Right cardiac atrium (tissue), 5 donors: ENCODE measurements at places on chromosomes 5 and 9. TPM values are rescaled to one million over a fixed set of nuclear protein-coding genes. Genes with fewer than 3 reads are reported as not detected.
A peak's percentile ranks its signal among the peaks of the same experiment; 100 is the strongest.

PLCXD3 gene
- 36.2 TPM for polyA plus RNA-seq

DNA sequence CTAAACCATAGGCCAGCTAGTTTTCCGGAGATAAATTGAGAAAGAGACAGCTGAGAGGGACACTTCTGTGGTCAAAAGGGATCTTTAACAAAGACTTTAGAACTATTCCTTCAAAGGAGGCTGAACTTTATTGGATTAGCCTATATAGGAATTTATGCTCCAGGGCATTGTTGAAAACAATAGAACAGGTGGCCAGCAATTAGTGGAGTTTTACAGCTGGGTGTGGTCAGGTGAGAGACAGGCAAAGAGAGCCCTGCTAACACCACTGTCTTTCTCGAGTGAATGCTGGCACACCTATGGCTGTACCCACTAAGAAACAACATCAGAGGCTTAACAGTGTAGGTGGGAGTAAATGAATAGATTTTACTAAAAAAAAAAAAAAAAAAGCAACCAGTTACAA lies 16.7 kb upstream of the TLR4 start:
- DNase-seq: no peak

DNA sequence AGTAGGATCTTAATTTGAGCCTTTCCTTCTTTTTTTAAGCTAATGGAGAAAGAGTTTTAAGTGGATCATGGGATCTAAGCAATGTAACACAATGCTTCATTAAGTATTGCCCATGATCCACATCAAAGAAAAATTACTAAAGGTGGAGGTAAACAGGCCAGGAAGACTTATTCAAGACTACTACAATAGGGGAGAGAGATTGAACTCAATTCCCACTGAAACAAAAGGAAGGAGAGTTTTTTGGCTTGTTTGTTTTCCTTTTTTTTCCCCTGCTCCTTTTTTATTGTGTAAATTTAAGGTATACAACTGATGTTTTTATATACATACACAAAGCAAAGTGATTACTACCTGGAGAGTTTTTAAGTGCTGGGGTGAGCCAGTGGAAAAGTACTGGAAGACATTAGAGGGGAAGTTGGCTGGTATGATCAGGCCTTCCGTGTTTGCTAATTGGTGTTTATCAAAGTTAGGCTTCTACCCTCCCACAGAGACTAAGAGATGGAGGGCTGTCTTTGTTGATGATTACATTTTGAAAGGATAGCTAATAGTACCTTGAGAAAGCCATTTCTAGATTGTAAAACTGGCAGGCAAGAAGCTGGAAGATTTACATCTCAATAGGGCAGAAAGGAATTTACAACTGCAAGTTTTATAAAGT lies 262.7 kb downstream of the CHSY3 start:
- no peak for DNase-seq

GRCh38 chr5:68330574-68330973 lies 115.0 kb downstream of the PIK3R1 start:
- DNase-seq: no peak

DNA sequence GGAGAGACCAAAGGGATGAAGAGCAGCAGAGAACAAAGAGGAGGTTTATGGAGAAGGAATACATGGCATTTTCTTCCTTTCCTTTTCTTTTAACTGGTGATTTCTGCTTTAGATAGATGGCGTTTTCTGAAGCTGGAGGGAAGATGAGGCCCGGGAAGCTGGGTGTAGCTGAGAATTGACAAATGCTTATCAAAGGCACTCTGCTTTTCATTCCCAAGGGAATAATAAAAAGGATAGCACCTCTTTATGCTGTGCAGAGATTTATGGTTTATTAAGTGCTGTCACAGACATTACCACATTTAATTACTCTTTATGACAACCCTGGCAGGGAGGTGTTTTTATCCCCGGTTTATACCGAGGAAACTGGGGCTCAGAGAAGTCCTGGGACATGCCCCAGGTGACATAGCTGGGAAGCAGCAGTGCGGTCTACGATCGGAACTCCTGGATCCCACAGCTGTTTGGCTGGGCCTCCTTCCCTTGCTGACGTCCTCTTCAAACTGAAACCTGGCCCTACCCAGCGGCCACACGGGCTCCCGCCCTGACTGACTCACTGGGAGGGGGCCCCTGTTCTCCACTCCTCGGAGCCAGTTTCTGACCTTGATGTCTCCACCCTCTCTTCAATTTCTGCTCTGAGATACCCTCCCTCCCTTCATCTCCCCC lies 8.2 kb upstream of the EPB41L4B start:
- peak; percentile 89 for DNase-seq

DNA sequence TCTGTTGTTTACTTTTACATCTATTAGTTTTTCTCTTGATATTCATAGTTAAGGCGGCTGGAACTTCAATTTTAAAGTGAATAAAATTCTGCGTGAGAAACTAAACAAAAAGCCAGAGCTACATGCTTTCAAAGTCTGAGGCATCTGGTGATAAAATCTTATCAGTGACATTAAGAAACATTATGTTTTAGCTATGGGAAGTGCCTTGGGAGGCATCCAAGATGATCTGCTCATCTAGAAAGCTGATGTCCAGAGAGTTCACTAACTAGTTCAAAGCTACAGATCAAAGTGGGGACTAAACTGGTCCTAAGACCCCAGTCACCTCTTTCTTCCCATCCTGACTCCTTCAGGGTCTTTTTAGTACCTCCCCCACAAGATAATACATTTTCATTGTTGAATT lies 37.2 kb downstream of the MRPS27 start:
- no peak for DNase-seq
